ENCODE measurements at places on chromosomes 11 and 22. TPM values are rescaled to one million over a fixed set of nuclear protein-coding genes. Genes with fewer than 3 reads are reported as not detected.

- peak; percentile 55 for DNase-seq
Measured at GRCh38 chr22:17846326-17846992, 72.2 kb upstream of the BID start.

- DNase-seq, result no peak
Measured at GRCh38 chr11:7436657-7437056, 48.6 kb upstream of the OLFML1 start.

DNA sequence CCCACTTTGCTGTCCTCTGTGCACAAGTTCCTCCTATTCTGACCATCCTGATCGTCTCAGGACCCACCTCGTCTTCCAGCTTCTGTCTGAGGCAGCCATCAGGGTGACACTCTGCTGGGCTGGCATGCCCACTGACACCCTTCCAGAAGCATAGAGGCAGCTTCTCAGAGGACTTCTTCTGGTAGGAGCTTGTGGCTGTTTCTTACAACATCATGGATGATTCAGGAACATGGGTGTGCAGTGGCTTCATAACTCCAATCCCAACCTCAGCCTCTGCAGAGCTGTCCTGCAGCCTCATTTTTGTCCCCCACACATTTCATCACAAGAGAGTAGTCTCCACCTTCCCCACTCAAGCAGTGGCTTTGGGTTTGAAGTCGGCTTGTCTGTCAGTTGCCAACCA lies 20.9 kb upstream of the CTR9 start:
- no peak for DNase-seq

MUC2 gene
- under 0.01 TPM for total RNA-seq

TRIM5 gene
- total RNA-seq, result 19.0 TPM

GPHA2 gene
- total RNA-seq, result not detected

F2 gene
- total RNA-seq, result not detected

All from skin of body (tissue), 3 donors.